Mesenteric fat pad (tissue), 1 donor: ENCODE measurements at places on chromosomes 2 and 18.
A peak's percentile ranks its signal among the peaks of the same experiment; 100 is the strongest.

DNA sequence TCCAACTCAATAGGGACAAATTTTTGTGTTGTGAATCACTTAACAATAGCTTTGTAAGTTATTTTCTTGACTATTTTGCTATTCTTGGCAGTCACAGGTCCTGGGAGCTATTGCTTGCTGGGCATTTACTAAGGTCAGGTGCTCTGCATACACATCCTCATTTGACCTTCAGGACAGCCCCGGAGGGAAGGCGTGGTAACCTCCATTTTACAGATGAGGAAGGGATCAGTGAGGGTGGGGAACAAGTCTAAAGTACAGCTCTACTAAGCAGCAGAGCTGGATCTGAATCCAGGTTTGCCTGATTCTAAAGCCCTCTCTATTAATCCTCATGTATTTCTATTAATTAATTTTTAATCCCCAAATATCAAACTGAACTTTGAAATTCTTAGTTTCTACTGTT lies 58.8 kb downstream of the PTPN2 start:
- DNase-seq, result no peak

GRCh38 chr2:16392647-16393499 lies 272.8 kb downstream of the CYRIA start:
- no peak for DNase-seq

- DNase-seq, result no peak
These were observed 118.5 kb upstream of the HDAC4 start for GRCh38 chr2:239519089-239519920.

DNA sequence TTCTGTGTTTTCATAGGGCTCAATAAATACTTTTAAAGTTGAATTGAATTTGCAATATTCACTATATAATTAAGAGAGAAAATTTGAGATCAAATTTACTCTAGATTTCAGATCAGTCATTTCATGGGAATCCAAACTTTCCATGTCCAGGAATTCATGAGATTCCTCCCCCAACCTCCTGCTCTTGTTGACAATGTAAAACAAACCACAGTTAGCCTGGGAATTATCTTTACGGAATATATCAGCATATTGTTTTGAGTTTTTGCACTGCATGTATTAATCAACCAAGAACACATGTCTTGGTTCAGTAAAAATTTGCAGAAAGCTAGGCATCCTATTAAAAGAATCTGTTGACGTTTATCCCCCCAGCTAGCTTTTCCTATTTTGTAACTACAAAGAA lies 42.3 kb downstream of the CYP1B1 start:
- no peak for DNase-seq

DNA sequence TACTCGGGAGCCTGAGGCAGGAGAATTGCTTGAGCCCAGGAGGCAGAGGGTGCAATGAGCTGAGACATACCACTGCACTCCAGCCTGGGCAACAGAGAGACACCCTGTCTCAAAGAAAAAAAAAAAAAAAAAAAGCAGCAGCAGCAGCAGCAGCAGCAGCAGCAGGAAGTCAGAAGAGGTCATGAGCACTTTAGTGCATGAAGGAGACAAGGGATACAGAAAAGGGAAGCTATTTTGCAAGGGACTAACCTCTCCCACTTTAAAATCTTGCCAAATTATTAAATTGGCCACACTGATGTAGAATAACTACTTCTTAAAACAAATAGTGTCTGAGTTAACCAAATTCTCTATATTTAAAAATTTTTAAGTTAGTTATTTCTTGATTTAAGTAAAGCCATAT lies 113.4 kb upstream of the PDE1A start:
- DNase-seq, result no peak

GRCh38 chr18:5197032-5197434 lies at the start of gene AKAIN1:
Gene AKAIN1, minus strand, starts transcription at chr18:5197257. Its CDS starts 204 bp downstream, at chr18:5197053.
- no peak for DNase-seq

DNA sequence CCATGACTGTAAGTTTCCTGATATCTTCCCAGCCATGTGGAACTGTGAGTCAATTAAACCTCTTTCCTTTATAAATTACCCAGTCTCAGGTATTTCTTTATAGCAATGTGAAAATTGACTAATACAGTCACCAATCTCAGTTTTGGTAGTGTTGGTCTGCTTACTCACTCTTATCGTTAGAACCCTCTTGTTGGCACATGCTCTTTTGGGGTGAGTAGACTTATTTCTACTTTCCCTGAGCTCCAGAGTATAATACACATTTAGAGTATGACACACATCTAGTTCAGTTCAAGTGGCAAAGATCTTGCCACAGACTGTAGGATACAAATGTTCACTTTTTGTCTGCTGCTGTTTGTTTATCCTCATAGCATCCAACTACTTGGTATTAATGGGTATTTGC lies 347.5 kb upstream of the CELF4 start:
- DNase-seq, result no peak

GRCh38 chr2:116499389-116499788 lies 1315.1 kb upstream of the DDX18 start:
- no peak for DNase-seq

DNA sequence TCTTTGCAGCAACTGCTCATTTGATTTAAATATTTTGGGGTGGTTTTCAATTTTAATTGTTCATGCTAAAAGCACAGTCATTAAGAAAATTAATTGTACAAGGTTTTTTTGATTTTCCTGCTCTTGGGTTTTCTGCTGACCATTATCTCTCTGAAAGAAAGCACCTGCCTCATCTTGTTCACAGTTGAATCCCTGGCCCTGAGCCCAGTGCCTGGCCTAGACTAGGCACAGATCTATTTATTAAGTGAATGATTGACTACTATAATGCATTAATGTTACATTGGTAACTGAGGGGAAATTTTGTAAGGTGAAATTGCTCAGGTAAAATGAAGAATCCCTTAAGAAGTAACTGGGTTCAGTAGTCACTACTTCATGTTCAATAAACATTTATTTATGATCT lies 22.0 kb downstream of the IL1RL2 start:
- DNase-seq, result no peak

DNA sequence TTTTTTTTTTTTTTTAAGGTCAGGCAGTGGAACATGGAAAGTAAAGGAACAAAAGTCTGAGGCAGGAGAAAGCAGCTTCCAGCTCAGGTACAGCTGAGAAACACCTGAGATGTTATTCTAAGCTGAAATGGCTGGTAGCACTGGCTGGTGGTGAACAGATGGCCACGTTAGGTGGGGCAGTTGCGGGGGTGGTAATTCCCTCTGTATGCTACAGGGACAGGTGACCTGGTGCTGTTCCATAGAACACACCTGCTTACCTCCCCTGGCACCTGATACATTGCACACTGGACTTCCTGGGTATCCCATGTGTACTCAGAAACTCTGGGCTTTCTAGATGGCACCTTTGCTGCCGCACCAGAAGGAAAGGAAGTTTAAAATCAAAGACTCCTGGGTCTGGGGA lies 333.3 kb downstream of the SLC8A1 start:
- DNase-seq, result no peak

- peak; percentile 69 for DNase-seq
These were observed 22.0 kb upstream of the NFATC1 start for GRCh38 chr18:79373736-79374135.

GRCh38 chr2:203685081-203685621 lies 21.3 kb upstream of the CD28 start:
- DNase-seq, result no peak

DNA sequence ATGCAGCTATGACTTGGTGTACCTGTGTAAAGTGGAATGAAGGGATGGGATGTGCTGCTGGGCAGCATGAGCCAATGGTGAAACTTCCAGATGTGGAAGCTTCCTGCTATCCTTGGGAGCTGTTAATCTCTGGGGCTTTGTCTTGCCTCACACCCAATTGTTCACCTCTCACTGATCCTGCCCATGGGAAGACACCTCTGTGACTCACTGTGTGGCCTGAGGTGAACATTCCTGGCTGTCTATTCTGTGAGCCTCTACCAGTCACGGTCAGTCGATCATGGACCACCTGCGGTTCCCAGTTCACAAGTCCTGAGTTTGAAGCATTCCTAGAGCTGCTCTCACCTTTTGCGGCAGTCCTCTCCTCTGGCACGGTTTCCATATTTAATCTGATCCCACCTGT lies 12.1 kb downstream of the NEURL3 start:
- DNase-seq, result no peak

DNA sequence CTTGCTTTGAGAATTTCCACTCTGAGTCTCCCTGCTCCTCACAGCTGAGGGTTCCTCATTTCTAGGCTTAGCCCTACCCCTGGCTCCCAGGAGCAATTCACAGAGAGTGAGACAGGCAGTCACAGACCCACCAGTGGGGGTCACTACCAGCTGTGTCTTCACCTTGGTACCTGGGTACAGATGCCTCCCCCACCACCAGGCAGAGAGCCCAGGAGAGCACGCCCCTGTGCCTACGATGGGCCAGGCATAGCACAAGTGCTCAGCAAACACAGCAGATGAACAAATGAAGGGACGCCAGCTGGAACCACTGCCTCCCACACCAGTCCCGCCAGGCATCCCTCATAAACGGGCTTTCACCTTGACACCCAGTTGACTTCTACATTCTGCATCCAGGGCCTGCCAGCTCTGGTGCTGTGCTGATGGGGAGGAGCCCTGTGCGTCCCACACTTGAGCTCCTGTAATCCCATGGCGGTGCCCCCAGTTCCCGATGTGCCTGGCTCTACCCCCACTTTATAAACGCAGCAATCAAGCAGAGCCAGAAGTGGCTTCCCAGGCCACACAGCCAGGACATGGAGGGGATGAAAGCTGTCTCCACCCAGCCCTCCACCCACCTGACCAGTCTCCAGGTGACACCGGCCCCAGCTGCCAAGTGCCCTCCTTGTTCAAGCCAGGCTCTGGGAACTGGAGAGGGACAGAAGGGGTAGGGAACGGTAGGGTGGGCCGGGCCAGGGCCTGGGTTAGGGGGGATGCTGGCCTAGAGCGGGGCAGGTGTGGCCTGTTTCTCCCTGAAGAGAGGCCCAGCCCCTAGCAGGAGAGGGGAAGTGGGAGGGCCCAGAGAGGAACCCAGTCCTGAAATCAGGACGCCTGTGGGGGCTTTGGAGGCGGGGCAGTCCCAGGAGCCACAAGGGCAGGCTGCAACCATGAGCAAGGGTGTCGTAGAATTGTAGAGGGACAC lies 42.5 kb downstream of the SCTR start:
- peak; percentile 85 for DNase-seq

DNA sequence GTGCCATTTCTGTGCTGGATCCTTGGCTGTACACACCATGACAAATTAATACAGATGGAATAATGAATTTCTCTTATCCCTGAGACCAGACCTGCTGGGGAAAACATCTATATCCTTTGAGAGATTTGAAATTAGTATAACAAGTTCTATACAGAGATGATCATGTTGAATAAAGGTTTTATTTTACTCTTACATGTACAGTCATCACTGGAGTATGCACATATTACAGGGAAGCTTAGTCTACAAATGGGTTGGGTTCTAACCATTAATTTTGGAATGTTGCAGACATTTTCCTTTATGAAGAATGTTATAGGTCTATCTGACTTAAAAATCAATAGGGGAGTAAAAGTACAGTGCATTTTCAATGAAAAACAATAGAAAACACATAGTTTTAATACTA lies 29.9 kb upstream of the MMADHC start:
- DNase-seq, result no peak

- DNase-seq, result no peak
These were observed 3.9 kb downstream of the GORASP2 start for GRCh38 chr2:170932948-170933347.

DNA sequence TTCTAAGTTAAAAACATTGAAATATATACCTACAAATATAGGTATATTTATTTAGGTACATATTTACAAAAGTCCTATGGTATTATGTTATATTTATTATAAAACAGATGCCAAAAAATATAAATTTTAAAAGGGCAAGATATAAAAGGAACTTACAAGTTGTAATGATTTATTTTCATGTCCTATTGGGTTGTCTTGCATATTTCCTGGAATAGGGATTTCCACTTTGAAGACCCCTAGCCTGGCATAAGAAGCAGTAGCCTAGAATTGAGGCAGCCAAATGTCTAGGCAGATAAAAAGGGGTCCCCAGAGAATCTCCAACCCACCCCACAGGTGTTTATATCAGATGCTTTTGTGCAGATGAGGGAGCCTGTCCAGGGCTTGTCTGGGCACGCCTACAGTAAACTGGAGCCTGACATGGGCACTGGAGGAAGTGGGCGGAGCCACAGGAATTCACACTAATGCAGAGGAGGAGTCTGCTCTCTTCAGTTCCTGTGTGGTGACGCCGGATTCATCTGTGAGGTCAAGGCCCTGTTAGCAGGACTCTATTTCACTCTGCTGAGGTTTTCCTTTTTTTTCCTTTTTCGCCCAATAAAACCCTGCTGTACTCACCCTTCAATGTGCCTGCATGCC lies 1088.9 kb upstream of the PIK3C3 start:
- DNase-seq, result no peak

DNA sequence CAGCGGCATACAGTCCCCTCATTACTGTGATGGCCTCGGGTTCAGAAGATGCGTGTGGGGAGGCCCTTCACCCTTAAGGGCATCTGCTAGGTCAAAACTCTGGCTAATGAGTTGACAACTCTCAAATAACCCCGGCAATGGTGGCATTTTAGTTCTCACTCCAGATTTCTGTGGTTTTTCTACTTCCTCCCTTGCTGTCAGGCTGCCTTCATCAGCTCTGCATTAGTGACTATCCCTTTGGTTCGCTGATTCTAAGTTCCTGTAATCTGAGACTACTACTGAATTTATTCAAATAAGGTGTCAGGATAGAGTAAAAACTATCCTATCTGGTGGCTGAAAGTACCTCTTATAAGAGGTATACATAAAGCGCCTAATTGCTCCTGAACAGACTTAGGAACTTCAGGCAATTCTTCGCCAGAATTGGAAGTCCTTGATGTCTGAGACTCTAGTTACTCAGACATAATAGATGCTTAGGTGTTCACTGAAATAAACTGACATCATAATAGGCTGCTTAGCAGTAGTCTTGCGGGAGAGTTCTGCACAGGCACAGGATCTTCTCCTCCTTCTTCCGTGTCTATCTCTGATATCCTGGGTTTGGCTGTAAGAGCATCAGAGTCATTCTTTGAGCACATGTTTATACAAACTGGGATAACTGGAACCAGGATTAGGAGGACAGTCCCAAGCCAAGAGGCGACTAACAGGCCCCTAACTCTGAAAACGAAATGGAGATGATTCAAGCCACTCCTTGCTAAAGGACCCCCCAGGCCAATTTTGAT lies 194.5 kb downstream of the DNER start:
- DNase-seq, result no peak

DNA sequence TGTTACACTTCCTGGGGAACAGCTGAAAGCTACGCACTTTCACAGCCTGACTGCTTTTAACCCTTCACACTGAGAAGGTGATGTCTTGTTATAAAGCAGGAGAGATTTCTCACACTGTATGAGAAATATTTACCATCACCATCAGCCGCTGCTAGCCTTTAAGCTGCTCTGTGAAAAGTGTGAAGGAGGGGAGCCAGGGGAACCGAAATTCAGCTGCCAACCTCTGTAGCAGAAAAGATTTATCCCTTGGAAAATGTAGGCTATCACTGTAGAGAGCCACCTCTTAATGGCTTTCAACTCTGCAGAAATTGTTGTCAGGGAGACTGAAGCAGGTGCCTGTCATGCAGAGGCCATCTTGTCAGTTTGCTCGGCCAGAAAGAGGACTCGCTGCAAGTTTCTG lies 145.3 kb downstream of the SP3 start:
- DNase-seq, result no peak
